Hindlimb muscle (tissue), 1 donor: ENCODE measurements at places on chromosomes 1 and 21.

DNA sequence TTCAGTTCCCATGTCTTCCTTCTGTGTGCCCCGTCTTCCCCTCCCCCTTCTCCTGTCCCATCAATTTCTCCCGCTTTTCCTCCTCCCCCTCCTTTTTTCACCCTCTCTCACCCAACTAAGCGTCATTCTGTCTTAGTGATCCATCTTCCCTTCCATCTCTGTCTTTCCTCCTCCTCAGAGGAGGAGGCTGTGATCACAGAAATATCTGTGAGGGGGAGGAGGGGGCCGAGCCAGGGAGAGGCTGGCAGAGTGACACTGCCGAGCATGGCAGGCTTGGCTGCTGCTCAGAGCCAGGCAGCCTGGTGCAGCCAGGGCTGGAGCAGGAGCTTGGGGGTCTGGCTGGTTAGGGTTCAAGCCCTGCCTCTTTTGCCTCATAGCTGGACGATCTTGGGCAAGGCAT lies 7.6 kb downstream of the HTR6 start:
- DNase-seq, result no peak

DNA sequence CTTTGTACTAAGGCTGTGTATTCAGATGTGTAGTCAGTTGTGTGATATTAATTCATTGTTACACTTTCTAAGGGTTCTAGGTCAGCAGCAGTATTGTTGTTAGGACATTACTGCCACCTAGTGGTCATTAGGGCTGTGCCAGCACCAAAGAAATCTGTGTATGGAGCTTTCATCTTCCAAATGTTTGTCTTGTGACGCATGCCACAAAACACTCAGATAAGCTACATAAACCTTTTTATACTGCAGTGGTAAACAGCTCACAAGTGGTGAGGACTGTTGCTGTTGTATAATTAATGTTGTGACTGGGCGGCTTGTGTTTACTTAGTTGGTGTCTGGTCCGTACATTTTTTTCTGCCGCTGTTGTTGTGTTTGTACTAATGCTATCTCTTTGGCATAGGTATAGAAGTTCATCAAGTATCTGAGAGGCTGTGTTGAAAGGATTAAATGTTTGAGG lies 51.7 kb downstream of the S1PR1 start:
- peak; percentile 62 for DNase-seq

- DNase-seq, result no peak
These were observed 41.2 kb upstream of the PDC start for GRCh38 chr1:186502087-186502486.

- no peak for DNase-seq
These were observed 447 bp downstream of the RUNX3 start for GRCh38 chr1:24929398-24930259.

GRCh38 chr1:183259924-183260323 lies 73.9 kb downstream of the LAMC2 start:
- DNase-seq, result no peak

DNA sequence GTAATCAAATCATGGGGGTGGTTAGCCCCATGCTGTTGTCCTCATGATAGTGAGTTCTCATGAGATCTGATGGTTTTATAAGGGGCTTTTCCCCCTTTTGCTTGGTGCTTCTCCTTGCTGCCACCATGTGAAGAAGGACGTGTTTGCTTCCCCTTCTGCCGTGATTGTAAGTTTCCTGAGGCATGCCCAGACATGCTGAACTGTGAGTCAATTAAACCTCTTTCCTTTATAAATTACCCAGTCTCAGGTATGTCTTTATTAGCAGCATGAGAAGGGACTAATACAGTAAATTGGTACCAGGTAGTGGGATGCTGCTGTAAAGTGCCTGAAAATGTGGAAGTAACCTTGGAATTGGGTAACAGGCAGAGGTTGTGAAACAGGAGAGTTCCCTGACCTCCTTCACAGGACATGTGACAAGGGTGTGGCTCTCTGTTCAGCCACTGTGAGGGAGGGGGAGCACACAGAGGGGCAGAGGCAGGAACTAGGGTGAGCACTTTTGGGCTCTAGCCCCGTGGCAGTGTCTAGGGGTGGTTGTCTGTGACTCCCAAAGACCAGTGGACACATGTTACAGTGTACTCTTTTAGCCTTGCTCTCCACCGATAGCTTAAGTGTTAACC lies 105.3 kb downstream of the BACH1 start:
- no peak for DNase-seq

GRCh38 chr1:3695326-3696217 lies 43.3 kb downstream of the TP73 start:
- DNase-seq, result no peak
